ENCODE measurements at places on chromosomes 16 and 17.
A peak's percentile ranks its signal among the peaks of the same experiment; 100 is the strongest.

DNA sequence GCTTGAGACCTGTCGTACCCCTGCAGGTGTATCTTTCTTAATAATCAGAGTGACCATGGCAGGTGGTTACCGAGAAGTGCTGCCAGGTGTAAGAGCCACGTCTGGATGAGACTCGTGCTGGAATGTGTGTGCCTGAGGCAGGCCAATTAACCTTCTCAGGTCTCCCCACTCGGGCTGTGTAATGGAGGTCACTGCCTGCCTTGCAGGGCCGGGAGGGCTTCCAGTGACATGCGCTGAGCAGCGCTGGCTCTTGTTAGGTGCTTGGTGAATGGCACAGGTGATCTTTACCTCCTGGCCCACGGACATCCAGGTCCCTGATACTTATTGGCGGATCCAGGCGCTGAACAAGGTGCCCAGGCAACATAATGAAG, 4.6 kb upstream of the GSE1 start:
- DNase-seq = no peak

- DNase-seq = no peak
Observed at GRCh38 chr16:14372471-14372870, 257.6 kb downstream of the PARN start.

- no peak for DNase-seq
Observed at GRCh38 chr17:43356999-43357398, 41.8 kb upstream of the ARL4D start.

- no peak for DNase-seq
Observed at GRCh38 chr16:30397776-30398660, 2.8 kb downstream of the ZNF48 start.

DNA sequence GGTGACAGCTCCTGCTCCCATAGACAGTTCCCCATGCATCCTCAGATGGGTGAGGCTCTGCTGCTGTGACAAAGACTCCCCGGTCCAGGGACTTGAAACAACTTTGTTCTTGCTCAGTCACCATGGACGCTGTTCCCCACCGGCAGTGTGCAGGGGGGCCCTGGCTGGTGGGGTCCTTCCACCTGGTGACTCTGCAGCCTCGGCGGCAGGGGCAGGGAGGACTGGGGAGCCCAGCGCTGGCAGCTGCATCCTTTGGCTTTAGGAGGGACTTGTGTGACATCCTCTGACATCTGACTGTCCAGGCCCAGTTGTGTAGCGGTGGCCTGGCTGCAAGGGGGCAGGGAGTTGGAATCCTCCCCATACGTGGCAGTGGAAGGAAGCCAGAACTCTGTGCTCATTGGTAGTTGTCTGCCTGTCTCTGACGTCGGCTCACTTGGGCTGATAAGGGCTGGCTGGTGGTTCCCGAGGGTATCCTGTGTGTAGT, 107.3 kb downstream of the CMIP start:
- DNase-seq = no peak

DNA sequence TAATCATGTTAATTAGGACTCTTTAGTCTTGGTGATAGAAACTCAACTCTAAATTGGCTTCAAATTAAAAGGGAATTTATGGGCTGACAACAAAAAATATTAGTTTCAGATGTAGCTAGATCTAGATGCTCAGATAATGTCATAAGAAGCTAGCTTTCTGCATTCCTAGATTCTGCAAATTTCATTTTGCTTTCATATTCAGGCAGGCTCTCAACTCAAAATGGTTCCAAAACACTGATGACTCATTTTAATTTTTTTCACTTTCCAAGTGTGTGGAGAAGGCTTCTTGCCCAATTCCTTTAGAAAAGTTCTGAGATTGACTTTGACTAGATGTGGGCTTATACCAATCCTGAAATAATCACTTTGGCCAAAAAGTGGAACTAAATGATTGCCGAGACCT, 236.7 kb upstream of the GOT2 start:
- no peak for DNase-seq

DNA sequence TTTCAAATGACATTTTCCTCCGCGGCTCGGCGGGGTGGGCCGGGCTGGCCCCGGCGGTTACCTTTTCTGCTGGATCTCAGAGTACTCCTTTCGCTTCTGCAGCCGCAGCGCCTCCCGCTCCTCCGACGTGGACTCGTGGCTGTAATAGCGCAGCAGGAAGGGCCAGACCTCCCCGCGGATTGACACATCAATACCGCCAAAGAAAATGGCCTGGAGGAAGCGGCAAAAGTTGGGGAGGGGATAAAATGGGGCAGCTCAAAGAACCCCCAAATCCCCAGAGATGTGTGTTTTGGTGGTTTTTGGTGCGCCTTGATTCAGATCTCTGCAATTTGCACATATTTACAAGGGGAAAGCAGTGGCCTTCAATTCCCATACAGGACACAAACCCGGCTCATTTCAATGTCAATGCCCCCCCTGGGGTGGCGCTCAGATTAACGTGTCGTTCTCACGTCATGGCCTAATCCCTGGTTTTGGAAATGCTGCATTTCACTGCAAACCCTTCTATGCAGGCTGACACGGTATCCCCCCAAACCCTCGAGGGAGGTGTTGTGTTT, 85.9 kb downstream of the TBC1D16 start:
- DNase-seq = no peak

- DNase-seq = no peak
Observed at GRCh38 chr17:27322690-27323508, 29.0 kb downstream of the WSB1 start.

- no peak for DNase-seq
Observed at GRCh38 chr17:7887038-7887481, 1.5 kb upstream of the CHD3 start.

DNA sequence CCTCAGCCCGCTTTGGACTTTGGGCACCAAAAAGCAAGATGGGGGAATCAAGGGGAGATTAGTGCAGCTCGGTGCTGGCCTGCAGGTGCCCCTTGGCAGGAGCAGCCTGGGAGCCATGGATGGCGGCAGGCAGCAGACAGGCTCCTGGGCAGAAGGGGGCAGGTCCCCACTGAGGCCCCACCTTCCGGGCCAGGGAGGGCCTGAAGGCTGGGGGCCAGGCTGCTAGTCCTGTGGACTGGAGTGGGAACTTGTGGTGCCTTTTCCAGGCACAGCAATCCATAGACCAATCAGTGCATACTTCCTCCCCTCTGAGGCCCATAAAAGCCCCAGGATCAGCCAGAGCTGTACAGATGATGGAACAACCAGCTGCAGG, 64.0 kb downstream of the USP32 start:
- no peak for DNase-seq

- DNase-seq = peak; percentile 81
Observed at GRCh38 chr16:27169511-27170071, 33.7 kb upstream of the KDM8 start.

DNA sequence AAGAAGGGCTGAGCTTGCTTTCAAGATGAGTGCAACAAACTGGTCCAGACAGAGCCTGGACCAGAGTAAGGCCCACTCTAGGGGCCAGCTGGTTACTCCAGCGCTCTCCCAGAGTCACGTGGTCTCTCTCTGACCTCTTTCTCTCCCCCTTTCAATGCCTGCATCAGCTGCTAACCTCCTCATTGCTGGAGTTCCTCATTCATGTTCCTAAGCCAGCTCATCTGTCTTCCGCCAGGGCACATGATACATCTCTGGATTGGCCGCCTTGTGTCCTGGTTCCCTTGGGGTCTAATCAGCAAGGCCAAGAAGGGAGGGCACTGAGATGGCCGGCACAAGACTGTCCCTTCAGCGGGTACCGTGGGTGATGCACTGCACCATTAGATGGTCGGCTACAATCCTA, 26.9 kb upstream of the ZFP90 start:
- no peak for DNase-seq

GRCh38 chr17:67050066-67050465, 5.7 kb downstream of the CACNG1 start:
- DNase-seq = no peak

DNA sequence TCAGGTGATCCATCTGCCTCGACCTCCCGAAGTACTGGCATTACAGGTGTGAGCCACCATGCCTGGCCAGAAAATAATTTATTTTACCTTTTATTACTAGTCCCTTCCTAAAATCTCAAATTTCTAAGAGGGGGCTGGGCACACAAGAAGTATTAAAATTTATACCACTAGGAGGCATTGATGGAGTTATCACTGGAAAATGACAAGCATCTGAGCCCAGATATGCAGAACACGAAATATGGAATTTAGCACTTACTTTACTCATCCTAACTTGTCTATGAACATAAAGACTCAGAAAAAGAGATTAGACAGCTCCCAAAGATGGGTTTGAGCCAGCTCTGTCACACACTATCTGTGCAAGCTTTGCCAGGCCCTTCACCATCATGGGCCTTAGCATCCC, 46.4 kb downstream of the STAT5A start:
- no peak for DNase-seq

GRCh38 chr16:47284999-47285398, 141.3 kb upstream of the NETO2 start:
- DNase-seq = no peak

- no peak for DNase-seq
Observed at GRCh38 chr16:87628940-87629339, 26.6 kb downstream of the JPH3 start.

DNA sequence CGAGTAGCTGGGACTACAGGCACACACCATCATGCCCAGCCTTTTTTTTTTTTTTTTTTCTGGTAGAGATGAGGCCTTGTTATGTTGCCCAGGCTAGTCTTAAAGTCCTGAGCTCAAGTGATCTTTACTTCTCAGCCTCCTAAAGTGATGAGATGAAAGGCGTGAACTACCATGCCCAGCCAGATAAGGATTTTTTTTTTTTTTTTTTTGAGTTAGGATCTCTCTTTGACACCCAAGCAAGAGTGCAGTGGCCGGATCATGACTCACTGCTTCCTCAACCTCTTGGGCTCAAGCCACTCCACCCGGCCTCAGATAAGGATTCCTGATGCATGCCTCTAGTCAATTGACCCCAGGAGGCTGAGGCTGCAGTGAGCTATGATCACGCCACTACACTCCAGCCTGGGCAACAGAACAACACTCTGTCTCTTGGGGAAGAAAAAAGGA, 11.2 kb upstream of the PLEKHG4 start:
- no peak for DNase-seq

DNA sequence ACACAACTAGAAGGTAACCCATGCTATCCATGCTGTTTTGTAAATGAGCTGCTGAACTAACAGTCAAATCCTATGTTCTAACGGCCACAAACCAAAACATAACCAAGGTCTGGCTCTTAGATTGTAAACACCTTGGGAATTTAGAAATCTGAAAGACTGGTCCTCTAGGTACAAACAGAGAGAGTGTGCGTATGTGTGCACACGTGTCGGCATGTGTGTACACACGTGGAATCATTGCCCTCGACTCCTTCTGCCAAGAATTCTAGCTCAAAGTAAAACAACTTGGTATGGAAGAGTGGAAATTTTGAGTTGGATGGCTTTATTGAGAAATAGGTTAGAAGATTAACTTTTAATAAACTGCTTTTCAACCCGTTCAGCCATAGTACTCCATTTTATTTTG, 18.1 kb upstream of the GHDC start:
- DNase-seq = no peak

DNA sequence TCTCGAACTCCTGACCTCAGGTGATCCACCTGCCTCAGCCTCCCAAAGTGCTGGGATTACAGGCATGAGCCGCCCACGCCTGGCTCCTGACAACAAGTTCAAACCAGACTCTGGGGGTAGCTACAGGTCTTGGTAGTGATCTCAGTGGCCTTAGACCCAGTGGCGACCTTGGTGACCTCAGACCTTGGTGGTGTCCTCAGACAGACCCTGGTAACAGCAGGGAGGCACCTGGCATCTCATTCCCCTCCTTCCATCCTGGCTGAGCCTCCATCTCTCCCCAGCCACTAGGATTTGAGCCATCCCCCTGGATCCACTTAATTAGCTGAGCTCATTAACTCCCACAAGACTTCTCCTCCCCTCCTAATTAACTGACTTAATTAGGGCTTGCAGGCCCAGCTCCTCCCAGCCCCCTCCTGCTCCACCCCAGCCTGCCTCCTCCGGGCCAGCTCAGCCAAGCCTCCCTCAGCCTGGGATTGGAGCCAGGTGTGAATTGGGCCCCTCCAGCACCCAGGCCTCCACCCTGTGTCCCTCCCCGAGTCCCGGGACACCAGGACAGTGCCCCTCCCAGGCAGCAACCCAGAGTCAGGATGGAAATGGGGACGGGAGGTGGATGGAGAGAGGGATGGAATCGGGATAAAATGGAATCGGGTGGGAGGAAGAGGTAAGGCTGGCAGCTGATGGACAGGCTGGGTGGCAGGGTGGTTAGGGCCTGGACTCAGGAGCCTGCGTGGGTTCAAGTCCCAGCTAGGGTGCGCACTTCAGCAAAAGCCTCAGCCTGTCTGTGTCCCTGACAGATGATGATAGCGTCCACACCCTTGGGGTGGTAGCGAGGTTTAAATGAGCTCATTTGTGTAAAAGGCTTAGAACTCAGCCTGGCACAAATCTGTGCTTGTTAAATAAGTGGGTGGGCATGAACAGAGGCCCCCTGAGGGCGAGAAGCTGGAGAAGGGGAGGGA, 11.2 kb upstream of the SBK1 start:
- no peak for DNase-seq

- no peak for DNase-seq
Observed at GRCh38 chr16:58885528-58886170, 151.5 kb upstream of the GOT2 start.

Data from activated CD4-positive, alpha-beta memory T cell treated with anti-CD3 and anti-CD28 coated beads, Interleukin-2, amount 10 ng/mL, durations not matched to agents 7 days and 5 days (primary cell).